ENCODE measurements at places on chromosomes 11 and 22.

- no peak for DNase-seq
These were observed 9.7 kb upstream of the THY1 start for GRCh38 chr11:119432484-119433357.

GRCh38 chr22:21624120-21624879, 5.5 kb downstream of the YDJC start:
- peak; percentile 50 for DNase-seq

GRCh38 chr22:41367680-41368542, 13.8 kb upstream of the TEF start:
- no peak for DNase-seq

GRCh38 chr22:46108564-46109473, 41.5 kb upstream of the PPARA start:
- DNase-seq = no peak

GRCh38 chr22:48658871-48659270, 1168.8 kb downstream of the BRD1 start:
- DNase-seq = no peak

- DNase-seq = no peak
These were observed 4.1 kb downstream of the MMP20 start for GRCh38 chr11:102620818-102621561.

GRCh38 chr22:39518996-39519680, 1.2 kb upstream of the ATF4 start:
- peak; percentile 42 for DNase-seq

- peak; percentile 60 for DNase-seq
These were observed 13.8 kb downstream of the GGT5 start for GRCh38 chr22:24230911-24231656.

GRCh38 chr11:13702071-13702470, 33.6 kb downstream of the FAR1 start:
- DNase-seq = no peak

GRCh38 chr11:102110761-102111010, 439 bp downstream of the YAP1 start:
- DNase-seq = no peak

- DNase-seq = peak; percentile 80
These were observed 5.0 kb upstream of the CCDC88B start for GRCh38 chr11:64334764-64335735.

- no peak for DNase-seq
These were observed 310.2 kb downstream of the DLG2 start for GRCh38 chr11:85316967-85317366.

DNA sequence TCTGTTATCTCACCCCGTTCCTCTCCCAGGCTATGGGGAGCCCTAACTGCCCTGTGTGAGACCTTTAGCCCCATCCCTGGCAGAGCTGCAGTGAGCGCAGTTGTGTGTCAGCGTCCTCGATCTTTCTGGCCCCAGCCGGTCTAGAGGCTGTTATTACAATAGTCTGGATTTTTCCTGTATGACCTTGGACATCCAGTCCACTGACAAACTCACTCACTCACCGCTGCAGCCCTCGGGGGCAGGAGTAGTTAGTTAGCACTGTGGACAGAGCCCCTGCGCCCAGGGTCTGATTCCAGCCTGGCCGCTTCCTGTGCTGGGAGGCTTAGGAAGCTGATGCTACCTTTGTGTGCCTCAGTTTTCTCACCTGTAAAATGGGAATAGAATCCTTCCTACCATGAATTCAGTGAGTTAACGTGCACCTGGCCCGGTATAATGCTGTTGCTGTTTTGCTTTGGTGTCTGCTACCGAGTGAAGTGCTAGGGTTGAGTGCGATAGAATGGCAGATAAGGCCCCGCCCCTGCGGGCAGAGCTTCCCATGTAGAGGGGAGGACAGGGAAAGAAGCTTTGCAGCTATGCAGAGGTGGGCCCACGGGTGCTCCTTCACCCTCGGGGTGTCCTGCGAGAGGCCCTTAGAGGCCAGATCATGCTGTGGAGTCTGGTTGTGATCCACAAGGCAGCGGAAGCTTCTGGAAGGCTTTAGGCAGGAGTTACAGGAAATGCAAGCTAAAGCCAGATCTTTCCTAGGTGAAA, 3.0 kb downstream of the LRP5 start:
- DNase-seq = no peak

- DNase-seq = no peak
These were observed 22.1 kb downstream of the SPATA19 start for GRCh38 chr11:133823211-133823610.

GRCh38 chr11:75766443-75767227, 1.9 kb upstream of the DGAT2 start:
- DNase-seq = peak; percentile 18

- no peak for DNase-seq
These were observed 17.6 kb upstream of the NCR3LG1 start for GRCh38 chr11:17333799-17334586.

GRCh38 chr11:74493791-74494630, 487 bp upstream of the LIPT2 start:
- no peak for DNase-seq

DNA sequence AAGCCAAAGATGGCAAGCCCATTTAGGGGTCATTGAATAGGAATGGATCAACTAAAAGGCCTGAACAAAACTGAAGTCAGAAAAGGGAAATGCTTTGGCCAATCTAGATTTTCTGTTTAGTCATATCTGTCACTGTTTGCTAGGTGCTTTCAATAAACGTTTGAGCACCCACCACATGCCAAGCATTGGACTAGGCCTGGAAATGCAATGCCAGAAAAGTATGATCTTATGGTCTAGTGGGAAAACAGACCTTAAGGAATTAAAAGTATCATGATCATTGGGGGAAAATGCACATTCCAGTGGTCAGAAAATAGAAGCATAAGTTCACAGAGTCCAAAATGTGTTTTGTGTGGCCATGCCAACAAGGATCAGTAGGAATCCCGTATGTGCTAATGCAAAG, 76.8 kb upstream of the BIRC3 start:
- DNase-seq = no peak

- no peak for DNase-seq
These were observed 96.5 kb downstream of the LUZP2 start for GRCh38 chr11:24593332-24593731.

DNA sequence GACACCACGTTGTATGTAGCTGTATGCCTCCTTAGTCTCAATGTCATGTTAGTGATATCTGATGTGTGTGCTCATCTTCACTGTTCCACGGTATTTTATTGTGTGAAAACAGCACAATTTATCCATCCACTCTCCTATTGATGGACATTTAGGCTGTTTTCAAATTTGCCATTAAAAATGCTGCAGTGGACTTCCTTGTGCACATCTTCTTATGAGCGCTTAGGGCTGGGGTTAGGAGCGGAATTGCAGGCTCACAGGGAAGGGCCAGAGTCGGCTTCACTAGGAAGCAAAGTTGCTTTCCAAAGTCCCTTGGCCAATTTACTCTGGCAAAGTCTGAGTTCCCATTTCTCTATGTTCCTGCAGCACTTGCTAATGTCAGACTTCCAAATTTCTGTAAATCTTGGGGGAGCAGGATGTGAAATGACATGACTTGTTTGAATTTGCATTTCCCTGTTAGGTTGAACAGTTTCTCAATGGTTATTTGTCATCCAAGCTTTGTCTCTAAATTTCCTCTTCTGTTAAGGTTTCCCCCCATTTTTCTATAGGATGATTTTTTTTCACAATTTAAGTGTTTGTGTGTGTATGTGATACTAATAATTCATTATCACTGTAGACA, 75.4 kb downstream of the MYEOV start:
- DNase-seq = no peak

GRCh38 chr11:60880643-60881282, 13.4 kb downstream of the ZP1 start:
- no peak for DNase-seq

GRCh38 chr11:104259121-104259610, 95.2 kb upstream of the PDGFD start:
- DNase-seq = no peak

DNA sequence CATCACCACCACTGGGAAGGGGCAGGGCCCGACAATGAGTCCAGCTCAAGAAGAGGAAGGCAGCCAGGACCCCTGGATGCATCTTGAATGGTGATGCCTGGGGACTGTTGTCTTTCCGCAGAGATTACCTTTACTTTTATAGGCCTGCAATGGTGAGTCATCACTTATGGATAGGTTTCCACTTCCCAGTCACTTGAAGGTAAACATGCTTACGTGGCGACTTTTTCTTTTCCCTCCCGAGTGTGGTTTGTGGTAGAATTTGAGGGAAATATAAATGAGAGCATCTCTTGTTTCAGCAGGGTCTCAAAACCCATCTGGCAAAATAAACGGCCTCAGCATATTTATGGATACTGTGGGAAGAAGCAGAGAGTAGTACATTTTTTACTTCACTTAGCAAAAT, at the start of gene MMP13:
MMP13 (minus strand) TSS at position 109 of the 400 bp plus-strand sequence; CDS start at position 82, 27 bp downstream.
- DNase-seq = no peak

DNA sequence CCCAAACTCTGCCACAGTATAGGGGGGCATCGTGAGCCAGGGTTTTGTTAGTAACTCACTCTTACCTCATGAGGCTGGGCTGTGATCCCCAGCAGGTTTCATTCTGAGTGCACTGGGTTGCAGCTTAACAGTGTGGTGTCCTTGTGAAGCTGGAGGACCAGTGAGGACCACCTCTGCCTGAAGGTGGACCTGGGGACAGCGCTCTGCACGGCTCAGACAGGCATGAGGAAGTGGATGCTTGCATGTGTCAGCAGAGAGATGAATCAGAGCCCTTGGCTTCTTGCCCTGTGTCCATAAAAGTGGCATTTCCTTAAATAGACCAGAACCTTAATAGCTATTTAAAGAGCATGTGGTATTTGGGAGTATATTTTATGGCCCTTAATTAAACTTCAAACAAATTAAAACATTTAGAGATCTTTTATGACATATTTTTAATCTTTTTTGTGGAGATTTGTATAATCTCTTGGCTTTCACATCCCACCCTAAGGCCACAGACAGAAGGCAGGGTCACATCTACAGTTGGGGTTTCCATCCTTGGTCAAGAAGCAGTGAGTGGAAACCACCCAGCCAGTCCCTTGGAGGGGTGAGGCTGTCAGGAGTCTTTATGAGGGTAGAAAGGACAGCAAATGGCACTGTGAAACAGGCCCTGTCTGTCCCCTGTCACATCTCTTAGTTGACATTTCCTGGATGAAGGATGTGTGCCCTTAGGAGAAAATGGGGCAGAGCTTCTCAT, 24.8 kb upstream of the ADORA2A start:
- peak; percentile 40 for DNase-seq

- DNase-seq = no peak
These were observed 26.4 kb downstream of the IGLL5 start for GRCh38 chr22:22913989-22914388.

GRCh38 chr11:113906038-113906437, 1.4 kb downstream of the HTR3B start:
- DNase-seq = no peak

GRCh38 chr22:44604991-44605390, 97.0 kb upstream of the PRR5 start:
- no peak for DNase-seq

DNA sequence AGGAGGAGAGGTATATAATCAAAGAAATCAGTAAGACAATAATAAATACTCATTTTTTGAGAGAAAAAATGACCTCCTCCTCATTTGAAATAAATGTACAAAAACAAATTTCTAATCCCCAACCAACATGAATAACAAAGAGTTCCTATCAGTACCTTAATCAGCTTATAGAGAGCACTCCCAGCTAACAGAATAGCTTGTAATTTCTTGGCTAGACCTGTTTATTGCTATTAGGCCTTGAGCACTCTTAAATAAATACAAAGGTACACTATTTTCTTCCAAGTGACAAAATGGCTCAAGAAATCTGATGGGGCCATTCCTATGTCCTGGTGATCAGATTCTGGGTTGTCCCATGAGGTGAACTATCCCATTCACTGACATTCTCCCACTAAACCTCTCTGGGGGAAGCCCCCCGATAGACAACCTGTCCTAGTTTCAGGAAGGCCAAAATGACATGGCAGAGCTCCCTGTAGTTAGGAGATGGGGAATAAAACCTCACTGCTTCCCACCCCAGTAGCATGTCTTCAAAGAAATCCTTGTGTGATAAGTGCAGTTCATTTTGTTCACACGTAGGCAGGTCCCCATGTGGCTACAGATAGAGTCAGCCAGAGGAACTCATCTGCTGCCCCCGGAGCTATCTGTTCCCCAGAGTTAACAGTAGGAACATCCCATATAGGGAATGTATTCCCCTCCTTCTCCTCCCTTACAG, 385.7 kb downstream of the SOX6 start:
- no peak for DNase-seq

DNA sequence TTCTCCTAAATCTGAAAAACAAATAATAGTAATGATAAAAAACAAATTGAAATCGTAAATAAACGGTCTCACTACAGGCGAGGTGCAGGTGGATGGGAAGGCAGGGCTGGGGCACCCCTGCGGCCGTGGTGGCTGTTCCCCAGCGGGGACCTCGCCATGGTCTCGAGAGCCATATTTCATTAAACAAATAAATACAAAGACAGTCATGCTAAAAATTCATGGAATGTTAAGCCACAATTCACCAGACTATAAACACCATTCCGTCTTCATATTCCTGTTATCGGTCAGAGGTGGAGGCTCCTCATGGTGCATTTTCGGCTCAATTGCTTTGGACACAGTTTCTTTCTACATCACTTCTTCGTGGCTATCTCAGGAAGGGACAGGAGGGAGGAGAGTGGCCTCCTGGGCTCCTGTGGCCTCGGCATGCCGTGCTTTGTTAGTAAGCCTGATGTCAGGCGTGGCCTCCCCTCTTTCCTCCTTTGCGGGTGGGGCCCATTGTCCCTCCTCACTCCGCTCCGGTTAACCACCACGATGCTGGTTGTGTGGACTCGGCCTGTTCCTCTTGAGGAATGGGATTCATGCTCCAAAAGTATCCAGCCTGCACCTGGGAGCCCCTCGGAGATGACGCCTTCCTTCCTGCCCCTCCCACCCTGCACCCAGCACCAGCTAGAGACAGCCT, 16.1 kb upstream of the BRSK2 start:
- DNase-seq = no peak

DNA sequence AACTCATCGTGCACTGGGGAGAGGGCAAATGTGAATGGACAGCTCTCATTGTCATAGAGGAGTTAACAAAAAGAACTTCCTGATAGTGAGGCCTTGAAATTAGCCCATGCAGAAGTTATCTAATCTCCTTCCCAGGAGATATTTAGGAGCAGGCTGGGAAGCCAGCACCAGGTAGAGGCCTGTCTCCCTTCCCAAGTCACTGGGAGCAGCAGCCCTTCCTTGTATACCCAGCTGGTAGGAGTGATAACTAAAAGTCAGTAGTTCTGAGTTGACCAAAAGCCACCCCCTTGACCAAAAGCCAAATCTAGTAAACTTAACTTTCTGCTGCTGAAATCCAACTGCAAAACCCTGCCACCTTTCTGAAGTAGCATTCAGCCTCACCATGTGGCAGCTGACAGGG, 1.4 kb upstream of the BACE1-AS start:
- DNase-seq = no peak
